GM10248 (cell line): ENCODE measurements at places on chromosomes 3 and 15.

DNA sequence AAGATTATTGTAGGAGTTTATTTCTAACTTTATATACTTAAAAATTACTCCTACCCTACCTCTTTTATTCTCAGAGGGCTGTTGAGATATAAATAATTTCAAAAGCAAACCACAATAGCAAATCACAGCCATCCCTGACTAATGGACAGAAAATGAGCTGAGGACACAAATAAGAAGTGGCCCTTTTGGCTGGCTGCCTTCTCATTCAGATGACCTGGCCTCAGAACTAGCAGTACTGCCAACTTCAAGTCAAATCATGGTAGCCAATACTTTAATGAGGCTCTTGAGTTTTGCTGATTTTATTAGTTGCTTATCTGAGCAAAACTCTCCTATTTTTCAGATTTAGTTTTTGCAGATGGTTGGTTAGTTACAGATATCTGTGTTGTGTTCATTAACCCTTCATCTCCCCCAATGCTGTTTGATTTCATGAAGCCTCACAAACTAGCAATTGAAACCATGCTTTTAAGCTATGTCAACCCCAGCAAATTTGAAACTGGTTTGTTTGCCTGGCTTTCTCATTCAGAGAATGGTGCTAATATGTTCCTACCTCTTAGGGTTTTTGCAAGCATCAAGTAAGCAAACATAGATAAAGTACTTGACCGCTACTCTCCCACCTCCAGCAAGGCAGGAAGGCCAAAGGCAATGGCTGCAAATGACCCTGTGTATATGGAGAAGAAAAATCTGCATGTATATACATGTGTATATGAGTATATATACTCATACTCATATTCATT lies 73.4 kb upstream of the HACD2 start:
- no peak for DNase-seq

GRCh38 chr15:92733090-92733933 lies 77.7 kb upstream of the FAM174B start:
- DNase-seq = no peak

DNA sequence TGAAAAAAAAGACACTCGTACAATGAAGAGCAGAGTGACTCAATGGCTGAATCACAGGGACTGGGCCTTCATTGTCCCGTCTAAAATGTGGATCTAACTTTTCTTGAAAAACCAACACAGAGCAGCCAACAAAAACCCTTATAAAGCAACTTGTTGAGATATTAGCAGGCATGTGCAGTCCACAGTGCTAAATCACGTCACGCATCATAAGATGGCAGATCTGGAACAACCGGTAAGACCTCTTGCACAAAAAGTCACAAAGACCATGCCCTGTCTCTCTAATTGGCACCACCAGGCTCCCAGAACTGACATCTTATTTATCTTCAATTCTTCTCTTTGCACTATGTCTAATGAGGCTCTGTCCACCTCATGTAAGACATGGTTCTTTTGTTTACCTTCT lies 177.0 kb downstream of the MAGI1 start:
- no peak for DNase-seq

DNA sequence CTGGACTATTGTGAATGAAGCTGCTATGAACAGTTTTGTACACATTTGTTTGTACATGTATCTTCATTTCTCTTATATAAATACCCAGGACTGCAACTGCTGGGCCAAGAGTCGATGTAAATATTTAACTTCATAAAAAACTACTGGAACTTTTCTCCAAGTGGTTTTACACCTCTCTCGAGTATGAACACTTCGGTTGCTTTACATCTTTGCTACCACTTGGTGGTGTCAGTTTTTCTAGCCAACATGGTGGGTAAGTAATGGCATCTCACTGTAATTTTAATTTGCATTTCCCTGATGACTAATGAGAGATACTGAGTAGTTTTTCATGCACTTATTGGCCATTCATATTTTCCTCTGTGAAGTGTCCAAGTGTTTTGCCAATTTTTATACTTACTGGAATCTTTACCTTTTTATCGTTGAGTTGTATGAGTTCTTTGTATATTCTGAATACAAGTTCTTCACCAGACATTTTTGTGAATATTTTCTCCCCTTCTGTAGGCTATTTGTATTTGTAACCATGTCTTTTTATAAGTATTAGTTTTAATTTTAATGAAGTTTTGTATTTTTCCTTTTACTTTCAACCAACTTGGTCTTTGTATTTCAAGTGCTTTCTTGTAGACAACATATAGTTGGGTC lies 44.4 kb downstream of the PCOLCE2 start:
- peak; percentile 35 for DNase-seq

- DNase-seq = no peak
Observed at GRCh38 chr3:50214824-50215223, 9.8 kb downstream of the SLC38A3 start.

DNA sequence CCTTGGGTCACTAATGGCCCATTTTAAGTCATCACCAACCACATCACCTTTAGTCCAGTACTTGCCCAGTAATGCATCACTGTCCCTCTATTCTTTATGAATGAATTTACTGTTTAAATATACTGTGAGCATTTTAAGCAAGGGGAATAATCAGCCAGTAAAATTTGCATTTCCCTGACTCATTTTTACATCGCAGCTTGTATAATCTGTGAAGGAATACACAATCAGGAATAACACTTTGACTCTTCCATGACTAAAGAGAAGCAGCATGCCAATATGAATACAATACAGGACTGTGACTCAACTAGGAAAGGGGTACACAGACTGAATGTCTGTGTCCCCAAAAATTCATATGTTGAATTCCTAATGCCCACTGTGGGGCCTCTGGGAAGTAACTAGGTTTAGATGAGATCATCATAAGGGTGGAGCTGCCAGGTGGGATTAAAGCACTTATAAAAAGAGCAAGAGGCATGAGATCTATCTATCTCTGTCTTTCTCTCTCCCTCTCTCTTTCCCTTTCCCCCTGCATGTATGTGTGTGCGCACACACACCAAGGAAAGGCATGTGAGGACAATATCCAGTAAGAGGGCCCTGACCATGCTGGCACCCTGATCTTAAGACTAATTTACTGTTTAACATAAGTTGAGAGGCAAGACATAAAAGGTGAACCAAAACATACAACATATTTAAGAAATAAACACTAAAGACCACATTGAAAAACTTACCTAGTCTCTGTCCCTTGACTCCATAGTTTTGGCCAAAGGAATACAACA lies 12.1 kb downstream of the B4GALT4 start:
- DNase-seq = no peak

GRCh38 chr3:174229916-174230315 lies 629.2 kb upstream of the NAALADL2 start:
- DNase-seq = no peak

DNA sequence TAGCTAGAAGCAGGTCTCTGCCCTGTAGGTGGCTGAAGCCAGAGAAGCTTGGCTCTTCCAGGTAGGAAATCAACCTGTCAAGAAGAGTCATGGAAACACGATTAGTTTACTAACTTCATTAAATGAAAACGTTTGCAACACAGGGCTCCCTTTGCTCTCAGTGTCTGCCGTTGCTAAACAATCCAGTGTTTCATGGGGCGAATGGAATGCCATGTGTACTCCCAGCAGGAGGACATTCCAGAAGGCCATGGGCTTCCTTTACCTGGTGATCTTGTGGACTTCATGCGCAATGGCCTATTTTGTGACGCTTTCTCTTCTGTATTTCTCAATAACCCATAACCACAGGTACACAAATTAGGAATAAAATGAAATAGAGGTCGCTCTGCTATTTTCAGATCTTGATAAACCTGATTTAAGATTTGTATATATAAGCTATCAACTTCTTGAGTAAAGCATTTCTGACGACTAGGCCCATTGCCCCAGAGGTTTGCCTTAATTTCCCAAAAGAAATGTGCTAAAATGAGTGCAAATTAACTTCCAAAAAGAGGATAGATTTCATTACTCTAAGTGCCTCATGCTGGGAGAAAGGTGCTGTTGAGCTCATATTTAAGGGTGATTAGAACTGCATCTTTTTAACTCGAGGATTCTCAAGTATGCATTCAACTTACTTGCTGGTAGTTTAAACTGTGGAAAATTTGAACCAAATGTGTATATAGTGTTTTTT lies 171.0 kb downstream of the EPHA3 start:
- DNase-seq = no peak

DNA sequence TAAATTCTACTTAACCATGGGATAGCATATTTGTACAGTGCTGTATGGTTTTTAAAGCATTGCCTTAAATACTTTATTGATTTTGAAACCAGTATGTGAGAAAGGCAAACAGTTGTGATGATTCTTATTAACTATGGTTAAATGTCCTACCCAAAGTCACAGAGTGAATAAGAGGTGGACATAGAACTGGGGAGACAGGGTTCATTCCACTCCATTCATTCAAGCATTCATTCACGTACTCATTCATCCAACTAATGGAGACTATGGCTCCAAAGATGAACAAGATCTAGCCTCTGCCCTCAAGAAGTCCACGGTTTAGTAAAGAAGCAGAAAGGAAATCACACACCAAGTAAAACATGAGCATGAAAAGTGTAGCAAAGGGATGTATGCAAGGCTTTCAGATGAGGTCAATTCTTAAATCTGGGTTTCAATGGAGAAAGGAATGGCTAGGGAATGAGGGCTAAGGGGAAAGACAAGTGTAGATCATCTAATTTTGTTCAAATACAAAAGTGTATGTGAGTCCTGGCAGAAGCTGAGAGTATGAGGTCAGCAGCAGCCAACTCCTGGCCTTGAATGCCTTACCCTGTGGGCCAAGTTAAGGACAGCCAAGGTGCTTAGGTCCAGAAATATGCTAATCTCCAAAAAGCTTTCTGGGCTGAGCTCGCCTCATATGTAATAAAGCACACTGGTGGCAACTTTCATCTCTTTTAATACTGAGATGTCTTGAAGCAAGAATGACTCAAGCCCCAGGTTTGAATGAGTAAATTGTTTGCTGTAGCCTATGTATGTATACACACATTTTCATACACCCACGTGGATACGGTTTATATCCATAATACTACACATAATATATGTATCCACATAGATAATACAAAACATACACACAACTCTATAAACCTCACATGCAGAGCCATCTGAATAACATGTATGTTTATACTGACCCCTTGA lies 4.3 kb downstream of the TNIK start:
- no peak for DNase-seq

GRCh38 chr3:194123726-194124125 lies 12.2 kb upstream of the HES1 start:
- DNase-seq = no peak

- DNase-seq = peak; percentile 15
Observed at GRCh38 chr3:165195640-165196576, at the start of gene SLITRK3. Gene SLITRK3 (minus strand): TSS chr3:165196384. CDS start chr3:165190830, 5,554 bp downstream.

GRCh38 chr3:12413721-12414255 lies 70.5 kb upstream of the TSEN2 start:
- no peak for DNase-seq

- no peak for DNase-seq
Observed at GRCh38 chr15:26166429-26166828, 303.3 kb upstream of the ATP10A start.

- DNase-seq = no peak
Observed at GRCh38 chr15:90451053-90451850, 63.2 kb downstream of the IQGAP1 start.

DNA sequence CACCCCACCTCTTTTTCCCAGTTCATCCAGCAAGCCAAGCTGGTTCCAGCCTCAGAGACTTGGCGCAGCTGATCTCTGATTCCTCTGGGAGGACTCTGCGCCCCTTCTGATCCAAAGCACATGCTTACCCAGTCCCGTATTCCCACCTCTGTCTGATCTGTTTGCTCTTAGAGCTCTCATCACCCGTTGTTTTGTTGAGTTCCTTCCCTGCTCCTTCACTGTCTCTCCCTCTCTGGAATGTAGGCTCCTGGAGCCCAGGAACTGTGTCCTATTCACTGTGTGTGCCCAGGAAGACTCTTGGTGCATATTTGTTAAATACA lies 1.3 kb upstream of the ZXDC start:
- DNase-seq = no peak

- no peak for DNase-seq
Observed at GRCh38 chr3:188272481-188273372, 118.8 kb downstream of the LPP start.

- no peak for DNase-seq
Observed at GRCh38 chr15:99096173-99096893, 8.5 kb upstream of the SYNM start.

GRCh38 chr3:182837855-182838454 lies 44.7 kb downstream of the ATP11B start:
- DNase-seq = no peak

DNA sequence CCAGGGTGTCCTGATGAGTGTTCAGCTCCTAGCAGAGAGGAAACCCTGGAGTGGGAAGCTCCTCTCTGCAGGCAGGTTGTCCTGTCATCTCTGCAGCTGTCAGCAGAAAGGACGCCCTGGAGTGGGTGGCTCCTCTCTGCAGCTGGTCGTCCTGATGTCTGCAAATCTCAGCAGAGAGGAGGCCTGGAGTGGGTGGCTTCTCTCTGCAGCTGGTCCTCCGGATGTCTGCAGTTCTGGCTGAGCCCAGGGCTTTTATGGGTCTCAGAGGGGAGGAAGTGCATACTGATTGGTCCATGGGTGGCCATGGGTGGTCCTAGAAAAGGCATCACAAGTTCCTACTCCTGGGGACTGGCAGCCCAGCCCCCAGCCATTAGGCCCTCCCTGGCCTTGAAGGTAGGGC lies 102.6 kb upstream of the BNIP2 start:
- no peak for DNase-seq

- no peak for DNase-seq
Observed at GRCh38 chr15:95446854-95447253, 883.6 kb upstream of the NR2F2 start.

DNA sequence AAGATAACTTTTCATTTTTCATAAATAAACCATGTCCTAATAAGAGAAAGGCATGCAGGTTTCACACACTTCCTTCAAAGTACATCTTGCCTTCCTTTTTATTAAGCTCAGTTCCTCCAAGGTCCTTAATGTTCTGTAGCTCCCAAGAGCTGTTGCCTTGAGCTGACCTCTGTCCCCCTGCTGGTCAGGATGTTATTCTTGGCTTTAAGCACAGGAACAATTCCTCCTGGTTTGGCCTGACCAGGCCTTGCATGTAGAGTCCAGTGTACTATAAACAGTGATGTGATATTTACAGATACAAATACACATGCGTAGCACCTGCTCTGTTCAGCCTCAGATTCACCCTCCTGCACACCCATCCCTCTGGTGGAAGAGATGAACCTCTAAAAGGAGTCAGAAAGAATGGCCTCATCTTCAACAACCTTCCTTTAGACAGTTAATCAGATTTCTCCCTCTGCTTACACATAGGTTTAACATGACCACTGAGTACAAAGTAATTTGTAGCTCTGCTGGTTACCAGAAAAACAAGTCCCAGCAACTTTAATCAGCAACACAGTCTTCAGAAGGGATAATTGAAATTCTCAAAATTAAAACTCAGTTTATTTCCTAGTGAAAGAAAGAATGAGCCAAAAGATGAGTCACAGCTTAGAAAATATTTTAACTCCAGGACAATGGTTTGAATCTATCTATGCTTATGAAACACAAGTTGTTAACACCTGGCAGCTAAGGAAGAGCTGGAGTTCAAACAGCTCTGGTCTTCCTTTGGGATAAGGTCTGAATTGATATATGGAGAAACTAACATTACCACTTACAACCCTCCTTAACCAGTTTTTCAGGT lies 46.5 kb downstream of the PTPN9 start:
- DNase-seq = no peak

DNA sequence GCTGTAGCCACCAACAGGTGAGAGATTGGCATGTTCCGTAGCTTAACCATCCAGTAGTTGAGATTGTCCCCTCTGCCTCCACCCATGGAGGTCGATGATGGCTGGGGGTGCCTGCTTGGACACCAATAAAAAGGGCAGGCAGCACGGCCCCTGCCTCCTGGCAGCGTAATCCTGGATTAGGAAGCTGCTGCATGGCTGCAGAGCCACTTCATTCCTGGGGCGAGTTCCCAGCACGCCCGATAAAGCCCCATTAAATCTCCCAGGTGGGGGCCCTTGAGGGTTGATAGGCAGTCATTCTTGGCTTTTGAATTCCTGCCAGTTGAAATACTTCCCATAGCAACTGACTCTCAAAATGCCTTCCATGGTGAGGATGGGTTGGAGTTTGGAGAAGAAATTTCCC lies 67.8 kb downstream of the PLXNA1 start:
- DNase-seq = no peak
